ENCODE measurements at places on chromosomes 1 and 21.

DNA sequence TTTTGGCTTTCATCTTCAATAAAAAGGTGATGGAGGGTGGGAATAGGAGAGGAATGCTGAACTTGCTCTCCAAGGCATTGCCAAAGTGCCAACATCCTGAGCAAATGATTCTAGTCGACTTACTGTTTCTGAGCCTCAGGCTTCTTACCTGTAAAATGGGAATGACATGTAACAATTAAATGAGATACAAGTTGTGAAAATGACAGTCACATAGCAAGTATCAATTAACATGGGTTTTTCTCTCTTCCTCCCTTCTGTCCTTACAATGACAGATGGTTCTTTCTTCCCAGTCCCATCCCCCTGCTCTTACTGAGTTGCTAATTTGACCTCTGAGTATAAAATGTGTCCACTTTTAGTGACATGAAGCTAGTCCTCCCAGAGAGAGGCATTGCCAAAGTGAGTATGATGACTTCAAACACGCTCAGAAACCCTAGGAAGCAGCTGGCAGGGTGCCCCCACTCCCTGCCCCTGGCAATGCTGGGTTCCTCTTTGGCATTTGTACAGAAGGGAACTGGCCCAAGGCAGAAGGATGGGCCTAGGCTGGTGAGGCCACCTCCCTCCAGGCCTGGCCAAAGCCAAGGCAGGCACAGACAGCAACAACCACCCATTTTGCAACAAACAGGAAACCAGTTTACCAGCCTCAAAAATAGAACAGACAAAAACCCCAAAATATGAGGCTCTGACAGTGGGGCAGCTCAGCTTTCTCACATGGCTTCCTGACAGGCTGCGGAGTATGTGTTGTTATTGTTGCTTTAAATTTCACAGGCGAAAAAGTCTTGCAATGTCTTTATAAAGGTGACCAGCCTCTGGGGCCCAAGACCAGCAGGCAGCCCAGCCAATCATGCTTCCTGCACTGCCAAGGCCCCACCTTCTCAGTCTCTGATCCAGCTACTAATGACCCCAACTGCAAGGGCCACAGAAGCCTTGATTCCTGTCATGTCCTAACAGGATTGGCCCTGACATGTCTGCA, 115.9 kb downstream of the HIVEP3 start:
- DNase-seq: peak; percentile 65

GRCh38 chr1:41868241-41868998, 50.3 kb downstream of the HIVEP3 start:
- DNase-seq: no peak

- DNase-seq: peak; percentile 9
These were observed 28.4 kb downstream of the TRIM45 start for GRCh38 chr1:117093091-117093534.

GRCh38 chr1:206654828-206655227, 19.5 kb downstream of the DYRK3 start:
- no peak for DNase-seq

DNA sequence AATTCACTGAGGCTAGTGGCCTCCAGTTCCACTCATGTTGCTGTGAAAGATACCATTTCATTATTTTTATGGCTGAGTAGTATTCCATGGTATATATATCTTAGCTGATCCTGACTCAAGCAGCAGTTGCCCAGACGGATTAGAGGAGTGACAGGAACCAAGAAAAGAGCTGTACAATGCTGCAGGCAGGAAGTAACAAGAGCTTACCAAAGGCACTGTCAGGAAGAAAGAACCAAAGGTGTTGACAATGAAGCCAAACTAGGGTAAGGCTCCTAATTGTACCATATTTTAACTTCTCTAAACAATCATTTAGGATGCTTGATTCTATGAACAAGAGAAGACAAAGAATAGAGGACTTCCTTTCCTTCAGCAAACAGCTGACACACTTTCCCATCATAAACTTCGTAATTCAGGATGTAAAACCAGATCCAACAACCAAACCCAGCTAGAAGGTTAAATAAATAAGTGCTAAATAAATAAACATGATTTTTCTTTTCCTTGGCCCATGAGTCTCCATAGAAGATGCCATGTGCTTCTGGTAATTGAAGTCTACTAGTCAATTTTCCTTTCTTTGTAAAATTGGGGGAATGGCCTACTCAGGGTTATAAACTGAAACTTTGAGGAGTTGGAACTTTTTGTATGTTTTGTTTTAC, 248.2 kb upstream of the SGIP1 start:
- DNase-seq: no peak

Measured in midbrain (tissue), 1 donor.